Activated CD4-positive, alpha-beta memory T cell treated with anti-CD3 and anti-CD28 coated beads, Interleukin-2, amount 10 ng/mL, durations not matched to agents 7 days and 5 days (primary cell): ENCODE measurements at places on chromosomes 13 and 19. TPM values are rescaled to one million over a fixed set of nuclear protein-coding genes. Genes with fewer than 3 reads are reported as not detected.

GRCh38 chr19:14545716-14546082 lies 16.3 kb downstream of the TECR start:
- no peak for DNase-seq

DNA sequence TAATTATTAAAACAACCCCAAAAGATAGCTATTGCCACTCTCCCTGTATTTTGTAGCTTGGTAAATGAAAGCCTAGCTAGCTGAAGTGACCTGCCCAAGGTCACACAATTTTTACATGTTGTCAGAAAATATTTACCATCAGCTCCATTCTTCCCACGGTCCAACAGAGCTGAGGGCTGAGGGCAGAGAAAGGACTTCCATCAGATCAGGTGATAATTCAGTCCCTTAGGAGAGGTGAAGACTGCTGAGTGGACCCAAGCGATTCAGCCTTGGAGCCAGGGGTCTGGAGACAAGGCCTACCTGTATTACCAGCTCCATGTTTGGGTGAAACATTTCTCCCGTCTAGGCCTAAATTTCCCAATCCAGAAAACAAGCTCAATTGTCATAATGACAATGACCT lies 149.5 kb upstream of the TSHZ3 start:
- no peak for DNase-seq

DNA sequence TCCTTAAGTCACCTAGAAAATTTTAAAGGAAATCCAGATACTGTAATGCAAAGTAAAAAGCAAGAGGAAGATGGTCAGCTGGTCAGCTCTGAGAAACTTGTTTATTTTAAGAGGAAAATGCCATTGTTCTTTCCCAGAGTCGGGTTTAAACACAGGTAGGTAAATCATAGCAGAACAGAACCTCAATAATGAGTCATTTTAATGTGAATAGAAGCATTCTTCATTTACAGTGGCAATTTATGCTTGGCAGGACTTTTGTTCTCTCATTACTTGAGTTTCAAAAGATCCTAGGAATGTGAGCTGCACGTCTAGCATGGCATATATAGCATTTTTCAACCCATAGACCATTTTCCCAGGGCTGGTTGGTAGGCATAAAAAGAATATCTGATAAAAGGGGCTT lies 132.3 kb downstream of the LIG4 start:
- no peak for DNase-seq

DNA sequence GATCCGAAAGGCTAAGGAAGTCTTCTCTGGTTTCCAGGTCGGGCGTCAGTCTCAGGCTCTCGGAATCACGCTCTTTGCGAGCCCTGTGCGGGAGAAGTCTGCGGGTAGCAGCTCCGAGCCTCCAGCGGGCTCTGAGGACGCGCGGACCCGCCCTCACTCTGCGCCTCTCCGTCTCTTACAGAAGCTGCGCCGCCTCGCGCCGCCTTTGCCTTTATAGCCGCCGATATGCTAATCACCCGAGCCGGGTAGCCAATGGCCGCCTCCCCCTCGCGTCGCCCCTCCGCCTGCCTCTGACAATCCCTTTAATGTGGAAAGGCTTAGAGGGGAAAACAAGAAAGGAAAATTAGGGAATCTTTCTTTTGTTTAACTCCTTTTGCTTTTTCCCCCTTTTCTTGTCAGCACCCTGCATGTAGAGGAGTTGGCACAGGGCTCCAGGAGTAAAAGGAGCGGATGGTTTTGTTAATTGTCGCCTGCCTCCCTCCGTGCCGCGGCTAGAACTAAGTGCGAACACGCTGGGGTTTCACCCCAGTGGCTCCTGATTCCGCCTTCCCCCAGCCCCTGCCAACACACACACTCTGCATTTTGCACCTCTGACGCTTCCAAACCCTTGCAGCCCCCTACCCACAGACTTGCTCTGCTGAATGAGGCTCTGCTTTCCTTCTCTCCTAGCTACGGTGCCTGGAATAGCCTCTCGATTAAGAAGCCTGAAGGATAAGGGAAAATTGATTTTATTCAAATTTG lies at the start of gene PCDH8:
Gene PCDH8 (minus strand): TSS at position 186 of the 741 bp plus-strand sequence. CDS start 204 bp downstream, outside the sequence.
- no peak for DNase-seq

DNA sequence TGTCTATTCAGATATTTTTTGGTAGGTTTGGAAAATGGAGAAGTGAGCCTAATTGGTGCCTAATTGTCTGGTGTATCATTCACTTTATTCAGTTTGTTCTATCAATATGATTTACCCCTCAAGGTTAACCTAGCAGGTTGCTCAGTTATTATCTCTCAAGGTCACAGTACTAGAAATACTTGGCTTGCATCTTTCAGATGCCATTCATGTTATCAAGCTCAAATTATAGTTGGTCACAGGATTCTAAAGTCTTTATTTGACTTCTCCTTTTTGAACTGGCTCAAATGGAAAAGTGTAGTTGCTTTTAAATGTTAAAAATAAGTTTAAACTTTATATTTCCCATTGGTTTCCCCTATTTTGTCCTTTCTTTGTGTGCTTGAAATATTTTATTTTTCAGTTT lies 2.6 kb downstream of the KCNRG start:
- DNase-seq, result no peak

- DNase-seq, result no peak
Measured at GRCh38 chr13:74066937-74067336, 67.3 kb downstream of the KLF12 start.

- no peak for DNase-seq
Measured at GRCh38 chr13:93942016-93942415, 537.5 kb downstream of the DCT start.

- DNase-seq, result no peak
Measured at GRCh38 chr13:107834717-107835116, 380.6 kb downstream of the LIG4 start.

Gene OR7C1
- total RNA-seq, result not detected

Gene FCER2
- total RNA-seq, result 0.95 TPM

Gene ITGBL1
- not detected for total RNA-seq

Gene METTL21C
- total RNA-seq, result not detected
